Esophagus squamous epithelium (tissue), 5 donors: ENCODE measurements at places on chromosomes 7 and 10. TPM values are rescaled to one million over a fixed set of nuclear protein-coding genes. Genes with fewer than 3 reads are reported as not detected.

GRCh38 chr7:26626156-26626555 is 238.2 kb downstream of the SKAP2 start:
- DNase-seq, result no peak

GRCh38 chr7:102190776-102191350 is 95.8 kb upstream of the SH2B2 start:
- no peak for DNase-seq

GRCh38 chr10:63286754-63287264 is 153.7 kb downstream of the NRBF2 start:
- no peak for DNase-seq

DNA sequence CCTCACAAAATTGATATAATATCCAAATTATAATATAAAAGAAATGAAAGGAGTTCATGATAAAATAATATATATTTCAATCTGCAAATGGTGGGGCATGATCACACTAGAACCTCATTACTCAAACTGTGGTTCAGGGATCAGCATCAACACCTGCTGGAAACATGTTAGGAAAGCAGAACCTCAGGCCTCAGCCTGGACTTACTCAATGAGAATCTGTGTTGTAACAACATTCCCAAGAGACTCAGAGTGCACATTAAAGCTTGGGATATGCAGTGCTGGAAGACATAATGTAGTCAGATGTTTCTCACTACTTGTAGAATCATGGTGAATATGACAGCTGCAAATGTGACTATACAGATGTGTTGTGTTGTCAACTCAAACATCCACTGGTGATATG is 81.7 kb upstream of the ITPRID1 start:
- no peak for DNase-seq

DNA sequence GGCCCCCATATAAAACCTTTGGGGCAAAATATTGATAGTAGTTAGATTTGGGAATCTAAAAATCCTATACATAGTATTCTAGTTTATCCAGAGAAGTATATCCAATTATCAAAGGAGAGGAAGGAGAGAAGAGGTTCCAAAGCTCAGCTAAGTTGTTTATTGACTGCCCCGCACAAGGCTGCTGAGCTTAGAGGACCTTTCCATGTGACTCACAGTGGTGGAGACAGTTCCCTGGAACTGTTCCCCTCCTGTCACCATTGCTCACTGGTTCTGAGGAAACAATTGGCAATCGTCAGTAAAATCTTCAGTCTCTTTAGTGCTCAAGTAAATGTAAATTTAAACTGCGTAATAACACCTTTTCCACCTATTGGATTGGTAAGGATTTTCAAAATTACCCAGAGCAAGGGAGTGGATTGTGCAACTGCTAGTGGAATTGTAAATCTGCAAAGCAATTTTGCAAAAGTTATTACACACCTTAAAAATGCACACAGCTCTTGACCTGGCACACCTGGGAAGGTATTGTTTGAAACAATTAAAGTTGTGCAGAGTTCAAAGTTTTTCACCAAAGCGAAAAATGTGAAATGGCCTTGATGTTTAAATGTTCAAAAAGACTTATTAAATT is 63.1 kb downstream of the EEPD1 start:
- DNase-seq, result no peak

- DNase-seq, result no peak
Observed at GRCh38 chr7:17781491-17782215, 158.6 kb downstream of the SNX13 start.

- no peak for DNase-seq
Observed at GRCh38 chr10:33623669-33624068, 289.2 kb upstream of the NRP1 start.

- DNase-seq, result no peak
Observed at GRCh38 chr7:102072636-102073209, 213.9 kb upstream of the SH2B2 start.

GRCh38 chr10:86301971-86302370 is 64.6 kb downstream of the GRID1 start:
- DNase-seq, result no peak

DNA sequence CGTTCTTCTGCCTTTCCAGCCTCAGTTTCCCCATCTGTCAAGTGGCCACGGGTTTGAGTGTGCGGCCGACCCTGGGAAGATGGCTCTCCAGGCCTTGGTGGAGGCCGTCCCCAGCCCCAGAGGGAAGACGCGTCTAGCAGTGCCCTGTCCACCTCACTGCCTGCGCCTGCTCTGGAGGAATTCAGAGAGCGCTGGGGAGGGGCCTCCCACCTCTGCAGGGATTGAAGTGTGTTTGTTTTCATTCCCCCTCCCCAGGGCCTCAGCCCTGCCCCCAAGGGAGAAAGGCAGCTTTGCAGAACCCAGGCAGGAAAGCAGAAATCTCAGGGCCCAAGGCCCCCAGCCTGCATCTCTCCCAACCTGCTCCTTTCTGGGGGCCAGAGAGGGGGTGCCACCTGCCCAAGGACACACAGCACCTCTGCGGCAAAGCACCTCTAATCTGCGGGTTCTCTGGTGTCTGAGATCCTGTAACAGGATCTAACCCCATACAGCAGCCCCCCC is 91.0 kb downstream of the MICALL2 start:
- no peak for DNase-seq

- DNase-seq, result no peak
Observed at GRCh38 chr10:62894156-62894555, 78.0 kb upstream of the EGR2 start.

GRCh38 chr10:79074732-79075131 is 6.0 kb downstream of the ZMIZ1 start:
- DNase-seq, result no peak

ASIC3 gene
- total RNA-seq, result not detected

GHRHR gene
- not detected for total RNA-seq

C10orf67 gene
- total RNA-seq, result not detected

GPR37 gene
- 3.7 TPM for total RNA-seq

PRF1 gene
- 6.9 TPM for total RNA-seq
